ENCODE measurements at places on chromosomes 2 and 18.

DNA sequence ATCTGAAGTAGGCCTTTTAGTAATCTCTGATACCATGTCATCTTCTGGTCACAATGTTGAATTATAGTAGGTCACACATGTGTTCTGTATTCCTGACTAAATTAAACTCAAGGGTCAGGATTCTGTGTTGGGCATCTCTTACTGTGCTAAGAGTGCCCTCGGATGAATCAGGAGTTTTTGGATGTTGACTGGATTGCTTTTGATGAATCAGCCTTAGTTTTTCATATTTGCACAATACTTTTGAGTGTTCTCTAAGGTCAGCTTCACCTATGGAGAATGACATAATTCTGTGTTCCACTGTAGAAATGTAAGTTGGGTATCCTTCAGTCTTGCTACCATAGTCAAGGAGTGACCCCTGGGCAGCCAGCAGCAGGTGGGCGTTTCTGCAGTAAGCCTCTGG lies 190.1 kb downstream of the PTPRM start:
- no peak for DNase-seq

GRCh38 chr2:42252464-42252863 lies 83.3 kb downstream of the EML4 start:
- DNase-seq: no peak

DNA sequence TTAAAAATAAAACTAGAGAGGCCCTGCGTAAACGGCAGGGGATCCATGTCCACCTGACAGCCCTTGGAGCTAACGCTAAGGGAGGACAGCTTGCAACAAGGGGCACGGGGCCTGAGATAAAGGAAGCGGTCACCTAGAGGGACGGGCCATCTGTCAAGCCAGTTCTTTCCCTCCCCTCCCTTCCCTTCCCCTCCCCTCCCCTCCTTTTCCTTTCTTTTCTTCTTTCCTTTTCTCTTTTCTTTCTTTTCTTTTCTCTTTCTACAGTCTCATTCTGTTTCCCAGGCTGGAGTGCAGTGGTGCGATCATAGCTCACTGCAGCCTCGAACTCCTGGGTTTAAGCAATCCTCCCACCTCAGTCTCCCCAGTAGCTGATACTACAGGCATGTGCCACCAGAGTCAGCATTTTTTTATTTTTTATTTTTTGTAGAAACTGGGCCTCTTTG lies 34.5 kb upstream of the CTAGE1 start:
- no peak for DNase-seq

- DNase-seq: no peak
These were observed 755 bp downstream of the SPAST start for GRCh38 chr2:32064021-32064601.

GRCh38 chr2:144597894-144598593 lies 78.1 kb upstream of the ZEB2 start:
- no peak for DNase-seq

DNA sequence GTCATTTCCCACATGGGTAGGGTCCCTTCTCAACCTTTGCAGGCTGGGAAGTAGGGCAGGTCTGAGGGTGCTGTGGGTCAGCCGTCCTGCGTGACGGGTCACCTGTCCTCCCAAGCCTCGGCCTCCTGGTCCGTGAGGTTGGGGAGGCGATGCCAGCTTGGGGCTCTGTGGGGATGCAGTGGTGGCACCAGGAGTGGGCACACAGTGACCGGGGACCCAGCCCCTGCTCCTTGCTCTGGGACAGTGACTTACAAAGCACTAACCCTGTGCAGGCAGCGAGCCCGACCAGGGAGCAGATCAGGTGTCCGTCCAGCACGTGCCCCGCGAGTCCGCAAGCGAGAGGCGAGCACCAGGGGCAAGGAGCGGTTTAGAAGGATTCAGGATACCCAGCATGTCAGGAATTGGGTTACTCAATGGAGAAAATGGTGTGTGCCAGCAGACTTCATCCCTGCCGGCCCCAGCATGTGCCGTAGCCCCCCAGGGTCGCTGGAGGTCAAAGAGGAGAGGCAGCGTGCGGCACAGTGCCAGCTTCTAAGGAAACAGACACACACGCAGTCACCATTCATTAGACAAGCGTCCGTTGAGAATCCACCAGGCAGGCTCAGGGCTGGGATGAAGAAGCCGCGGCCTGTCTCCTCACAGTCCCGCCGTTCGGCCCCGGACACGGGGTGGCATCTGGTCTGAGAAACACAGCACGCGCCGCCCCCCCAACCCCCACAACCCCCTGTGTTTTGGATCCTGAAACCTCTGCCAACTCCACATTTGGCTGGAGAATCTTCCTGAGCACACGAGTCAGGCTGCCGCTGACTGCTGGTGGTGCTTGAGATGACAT lies 11.7 kb downstream of the COLEC11 start:
- no peak for DNase-seq

DNA sequence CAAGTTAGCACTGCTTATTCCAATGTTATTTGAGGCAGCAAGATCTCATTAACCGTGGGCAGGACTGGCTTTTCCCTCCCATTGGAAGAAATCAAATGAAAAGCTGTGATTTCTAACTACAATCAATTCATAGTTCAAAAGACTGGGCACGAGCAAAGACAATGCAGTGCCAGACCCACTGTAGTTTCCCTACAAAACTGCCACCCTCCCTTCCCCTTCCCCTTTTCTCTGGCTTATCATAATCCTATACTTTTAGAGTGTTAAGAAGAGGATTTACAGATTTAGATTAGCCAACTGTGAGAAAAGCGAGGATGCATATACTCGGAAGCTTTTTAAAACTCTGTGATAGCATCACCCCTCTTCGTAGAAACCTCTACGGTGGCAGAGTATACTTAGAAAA lies 260.4 kb downstream of the STK39 start:
- no peak for DNase-seq

- DNase-seq: no peak
These were observed 1.7 kb upstream of the ASPRV1 start for GRCh38 chr2:69962986-69963730.

DNA sequence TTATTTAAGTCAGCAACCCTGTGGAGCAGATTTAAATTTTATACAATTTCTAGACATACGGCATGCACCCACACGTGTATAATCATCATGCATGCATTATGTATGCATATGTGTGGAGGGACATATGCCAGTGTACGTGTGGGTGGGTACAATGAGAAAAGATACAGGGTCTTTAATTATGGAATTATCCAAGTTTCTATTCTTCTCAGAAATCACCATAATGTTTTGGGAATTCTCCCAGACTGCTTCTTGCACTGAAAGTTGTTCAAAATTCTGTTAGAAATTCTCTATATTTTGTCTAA lies 63.9 kb upstream of the TMEM18 start:
- no peak for DNase-seq
